ENCODE measurements at places on chromosomes 11 and 22.
A peak's percentile ranks its signal among the peaks of the same experiment; 100 is the strongest.

GRCh38 chr11:44256673-44257291 is 53.2 kb downstream of the ALX4 start:
- no peak for DNase-seq

DNA sequence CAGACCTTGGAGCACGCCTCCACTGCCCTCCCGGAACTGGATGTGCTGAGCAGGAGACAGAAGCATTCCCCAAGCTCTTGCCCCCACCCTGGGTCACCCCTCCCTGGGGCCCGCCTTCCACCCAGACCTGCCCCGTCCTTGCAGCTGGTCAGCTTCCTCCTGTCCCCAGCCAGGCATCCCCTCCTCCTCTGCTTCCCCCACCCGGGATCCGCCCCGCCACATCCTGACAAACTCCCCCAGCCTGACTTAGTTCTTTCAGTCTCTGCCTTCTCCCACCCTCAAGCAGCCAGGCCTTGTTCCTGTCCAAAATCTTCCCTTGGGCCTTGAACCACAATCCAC is 1.1 kb upstream of the PLXNB2 start:
- DNase-seq, result peak; percentile 69

DNA sequence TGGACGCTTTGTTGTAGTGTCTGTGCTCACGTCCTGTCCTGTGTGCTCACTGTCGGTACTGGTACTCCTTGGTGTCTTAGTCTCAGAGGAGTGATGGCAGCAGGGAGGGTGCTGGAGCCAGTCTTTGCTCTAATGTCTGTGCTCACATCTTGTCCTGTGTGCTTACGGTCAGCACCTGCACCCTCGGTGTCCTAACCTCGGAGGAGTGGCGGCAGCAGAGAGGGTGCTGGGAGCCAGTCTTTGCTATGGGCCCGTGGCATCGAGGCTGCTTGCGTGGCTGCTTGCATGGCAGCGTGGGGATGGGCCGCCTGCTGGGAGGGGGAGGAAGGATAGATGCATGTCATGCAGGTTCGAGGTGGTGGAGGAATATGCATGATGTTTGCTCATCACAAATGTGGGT is 12.7 kb downstream of the IGHMBP2 start:
- DNase-seq, result no peak

GRCh38 chr11:16173798-16174197 is 182.5 kb downstream of the SOX6 start:
- no peak for DNase-seq

Measured in GM03348 (cell line).